ENCODE measurements at places on chromosomes 2 and 18. TPM values are rescaled to one million over a fixed set of nuclear protein-coding genes. Genes with fewer than 3 reads are reported as not detected.

DNA sequence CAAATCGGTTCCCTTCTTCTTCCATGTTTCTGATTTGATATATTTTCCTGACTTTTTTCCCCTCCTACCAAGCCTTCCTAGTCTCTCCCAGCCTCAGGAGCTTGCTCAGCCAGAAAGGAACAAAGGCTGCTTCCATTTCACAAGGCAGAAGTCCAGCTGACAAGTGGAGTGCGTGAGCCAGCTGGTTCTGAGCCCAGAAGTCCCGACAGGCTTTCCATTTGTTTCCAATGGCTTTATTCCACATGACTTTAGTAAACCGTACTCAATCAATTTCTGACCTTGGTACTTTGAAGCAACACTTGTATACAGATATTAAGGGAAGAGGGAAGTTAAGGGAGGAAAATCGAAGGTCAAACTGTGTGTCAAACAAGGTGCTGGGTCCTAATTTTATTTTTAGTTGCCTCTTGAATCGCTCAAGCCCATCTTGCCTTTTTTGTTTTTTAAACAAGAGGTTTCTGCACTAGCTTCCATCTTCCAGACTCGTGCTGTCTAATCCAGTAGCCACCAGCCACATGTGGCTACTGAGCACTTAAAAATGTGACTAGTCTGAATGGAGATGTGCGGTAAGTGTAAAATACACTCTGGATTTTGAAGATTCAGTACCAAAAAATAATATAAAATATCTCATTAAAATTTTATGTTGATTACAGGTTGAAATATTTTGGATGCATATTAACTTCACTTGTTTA is 36.2 kb downstream of the WIPF1 start:
- no peak for DNase-seq

- no peak for DNase-seq
Observed at GRCh38 chr2:234444242-234444730, 52.6 kb downstream of the ARL4C start.

GRCh38 chr2:8281950-8282857 is 399.7 kb upstream of the ID2 start:
- DNase-seq = no peak

- no peak for DNase-seq
Observed at GRCh38 chr2:29182920-29183319, 67.7 kb downstream of the CLIP4 start.

DNA sequence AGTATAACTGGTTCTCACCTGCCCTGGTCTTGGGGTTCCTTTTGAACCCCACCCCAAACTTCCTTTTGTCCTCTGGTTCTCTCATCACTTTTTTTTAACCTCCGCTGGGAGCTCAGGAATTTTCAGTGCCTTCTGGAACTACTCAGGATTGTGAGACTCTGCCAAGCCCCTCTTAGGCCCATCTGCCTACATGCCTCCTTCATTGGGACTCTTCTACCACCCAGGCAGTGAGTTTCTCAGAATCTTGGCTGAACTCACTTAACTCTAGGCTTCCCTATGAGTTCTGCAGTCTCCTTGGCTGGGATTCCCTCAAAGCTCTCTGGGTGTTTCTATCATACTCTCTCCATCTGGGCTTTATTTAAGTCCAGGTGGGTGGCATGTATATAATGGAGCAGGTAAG is 86.3 kb downstream of the MDH1 start:
- no peak for DNase-seq

DNA sequence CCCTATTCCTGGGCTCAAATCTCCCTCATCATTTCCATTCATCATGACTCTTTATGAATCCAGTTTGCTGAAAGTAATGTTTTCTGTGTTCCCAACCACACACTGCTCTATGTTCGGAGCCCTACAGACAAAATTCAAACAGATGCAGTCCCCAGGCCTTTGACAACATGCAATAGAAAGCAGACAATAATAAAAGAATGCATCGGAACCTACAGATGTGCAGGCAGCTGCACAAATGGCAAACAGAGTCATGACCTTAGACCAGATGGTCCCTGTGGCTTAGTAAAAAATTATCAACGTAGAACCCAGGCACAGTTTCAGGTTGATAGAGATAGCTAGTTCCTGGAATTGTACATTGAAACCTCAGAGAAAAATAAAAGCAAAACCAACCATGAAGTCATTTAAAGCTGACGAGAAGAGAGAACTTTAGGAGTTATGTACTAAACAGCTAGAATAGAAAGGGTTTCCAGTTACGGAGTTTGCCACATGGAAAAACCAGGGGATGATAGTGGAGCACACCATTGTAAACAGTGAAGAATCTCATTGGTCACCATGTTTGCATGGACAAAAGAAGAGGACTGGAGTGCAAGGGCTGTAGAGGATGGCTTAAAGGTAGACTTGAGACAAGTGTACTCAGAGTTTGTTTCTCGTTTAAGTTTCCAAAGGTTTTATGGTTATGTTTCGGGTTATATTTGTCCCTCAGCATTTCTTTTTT is 23.2 kb upstream of the ACVR1 start:
- no peak for DNase-seq

GRCh38 chr2:103028181-103028580 is 266.4 kb downstream of the TMEM182 start:
- DNase-seq = no peak

GRCh38 chr2:159086342-159086741 is 117.9 kb downstream of the TANC1 start:
- DNase-seq = no peak

Gene RNF144A
- 9.1 TPM for total RNA-seq

Gene ACOXL
- not detected for total RNA-seq

Gene MAP4K4
- total RNA-seq = 31.5 TPM

All from Peyer's patch (tissue), 4 donors.